T-cell (primary cell): ENCODE measurements at places on chromosomes 11 and 22.
A peak's percentile ranks its signal among the peaks of the same experiment; 100 is the strongest.

DNA sequence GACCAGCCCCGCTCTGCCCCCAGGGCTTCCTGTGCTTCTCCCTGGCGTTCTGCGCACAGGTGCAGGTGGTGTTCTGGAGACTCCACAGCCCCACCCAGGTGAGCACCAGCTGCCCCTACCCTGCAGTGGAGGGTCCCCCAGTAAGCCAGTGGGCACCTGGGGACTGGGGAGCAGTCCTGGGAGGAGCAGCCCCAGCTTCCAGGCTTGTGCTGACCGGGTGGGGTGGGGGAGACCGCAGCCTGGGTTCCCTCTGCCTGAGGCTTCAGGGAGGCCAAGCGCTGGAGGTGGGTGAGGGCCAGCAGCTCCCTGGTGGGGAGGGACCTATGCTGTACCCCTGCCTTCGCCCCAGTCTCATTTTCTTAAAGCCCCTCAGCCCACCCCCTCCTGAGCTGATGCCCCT, 6.9 kb downstream of the TSPAN32 start:
- no peak for DNase-seq

GRCh38 chr11:72600557-72600956, 73.7 kb downstream of the PDE2A start:
- no peak for DNase-seq

GRCh38 chr11:19614370-19614940, 98.2 kb upstream of the NAV2 start:
- no peak for DNase-seq

DNA sequence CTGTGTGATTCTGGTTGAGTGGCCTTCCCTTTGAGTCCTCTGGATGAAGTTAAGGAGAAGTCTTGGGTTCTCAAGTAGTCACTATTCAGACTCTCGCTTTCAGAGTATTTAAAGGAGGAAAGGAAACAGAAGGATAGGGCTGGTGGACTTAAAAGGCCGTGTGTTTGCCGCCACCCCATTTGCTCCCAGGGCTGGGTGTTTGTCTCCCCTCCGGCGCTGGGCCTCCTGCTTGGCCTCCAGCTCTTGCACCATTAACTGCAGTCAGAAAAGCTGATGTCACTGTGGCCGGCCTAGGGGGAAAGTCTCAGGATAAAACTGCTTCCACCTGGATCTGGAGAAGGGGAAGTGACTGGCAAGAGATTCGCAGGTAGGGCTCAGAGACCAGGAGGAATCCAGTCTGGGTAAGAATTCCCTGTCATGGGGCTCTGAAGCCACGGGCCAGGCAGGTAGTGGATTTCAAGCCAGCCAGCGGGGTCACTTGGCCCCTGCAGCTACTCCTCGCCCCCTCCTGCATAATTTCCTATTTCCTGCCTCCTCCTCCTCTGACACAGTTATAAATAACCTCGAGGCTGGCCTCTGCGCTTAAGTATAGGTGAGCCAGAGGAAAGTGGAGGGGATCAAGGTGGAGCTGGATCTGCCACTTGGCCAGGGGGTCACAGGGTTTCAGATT, 17.1 kb downstream of the TIMP3 start:
- DNase-seq, result no peak

DNA sequence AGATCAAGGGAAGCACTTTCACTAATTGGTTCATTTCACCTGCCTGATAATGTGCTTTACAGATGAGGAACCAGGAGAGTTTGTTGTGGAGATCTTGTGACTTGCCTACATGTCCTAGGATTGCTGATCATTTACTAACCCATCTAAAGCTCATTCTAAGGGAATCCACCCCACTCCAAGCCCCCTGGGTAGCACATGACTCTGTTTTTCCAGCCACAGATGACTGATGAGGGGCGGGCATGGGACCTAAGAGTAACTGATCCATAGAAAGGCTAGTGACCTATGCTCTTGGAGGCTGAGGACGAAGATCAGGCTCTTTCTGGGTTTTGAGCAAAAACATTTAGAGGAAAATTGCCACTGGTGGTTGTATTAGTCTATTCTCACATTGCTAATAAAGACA, 378.1 kb downstream of the CADM1 start:
- DNase-seq, result no peak

- DNase-seq, result no peak
Observed at GRCh38 chr11:34348096-34348495, 9.7 kb downstream of the ABTB2 start.

- DNase-seq, result peak; percentile 5
Observed at GRCh38 chr11:94183886-94184264, 55.2 kb downstream of the PANX1 start.

DNA sequence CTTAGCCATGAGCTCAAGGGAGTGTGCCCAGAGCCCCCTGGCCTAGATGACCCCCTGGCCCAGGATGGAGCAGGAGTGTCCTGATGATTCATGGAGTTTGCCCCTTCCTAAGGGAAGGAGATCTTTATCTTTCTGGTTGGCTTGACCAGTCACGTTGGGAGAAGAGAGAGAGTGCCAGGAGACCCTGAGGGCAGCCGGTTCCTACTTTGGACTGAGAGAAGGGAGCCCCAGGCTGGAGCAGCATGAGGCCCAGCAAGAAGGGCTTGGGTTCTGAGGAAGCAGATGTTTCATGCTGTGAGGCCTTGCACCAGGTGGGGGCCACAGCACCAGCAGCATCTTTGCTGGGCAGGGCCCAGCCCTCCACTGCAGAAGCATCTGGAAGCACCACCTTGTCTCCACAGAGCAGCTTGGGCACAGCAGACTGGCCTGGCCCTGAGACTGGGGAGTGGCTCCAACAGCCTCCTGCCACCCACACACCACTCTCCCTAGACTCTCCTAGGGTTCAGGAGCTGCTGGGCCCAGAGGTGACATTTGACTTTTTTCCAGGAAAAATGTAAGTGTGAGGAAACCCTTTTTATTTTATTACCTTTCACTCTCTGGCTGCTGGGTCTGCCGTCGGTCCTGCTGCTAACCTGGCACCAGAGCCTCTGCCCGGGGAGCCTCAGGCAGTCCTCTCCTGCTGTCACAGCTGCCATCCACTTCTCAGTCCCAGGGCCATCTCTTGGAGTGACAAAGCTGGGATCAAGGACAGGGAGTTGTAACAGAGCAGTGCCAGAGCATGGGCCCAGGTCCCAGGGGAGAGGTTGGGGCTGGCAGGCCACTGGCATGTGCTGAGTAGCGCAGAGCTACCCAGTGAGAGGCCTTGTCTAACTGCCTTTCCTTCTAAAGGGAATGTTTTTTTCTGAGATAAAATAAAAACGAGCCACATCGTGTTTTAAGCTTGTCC, 14.3 kb downstream of the ADORA2A start:
- no peak for DNase-seq

- no peak for DNase-seq
Observed at GRCh38 chr22:48268771-48269552, 1506.5 kb downstream of the TBC1D22A start.

- DNase-seq, result no peak
Observed at GRCh38 chr22:22553141-22553540, 5.9 kb downstream of the PRAME start.

DNA sequence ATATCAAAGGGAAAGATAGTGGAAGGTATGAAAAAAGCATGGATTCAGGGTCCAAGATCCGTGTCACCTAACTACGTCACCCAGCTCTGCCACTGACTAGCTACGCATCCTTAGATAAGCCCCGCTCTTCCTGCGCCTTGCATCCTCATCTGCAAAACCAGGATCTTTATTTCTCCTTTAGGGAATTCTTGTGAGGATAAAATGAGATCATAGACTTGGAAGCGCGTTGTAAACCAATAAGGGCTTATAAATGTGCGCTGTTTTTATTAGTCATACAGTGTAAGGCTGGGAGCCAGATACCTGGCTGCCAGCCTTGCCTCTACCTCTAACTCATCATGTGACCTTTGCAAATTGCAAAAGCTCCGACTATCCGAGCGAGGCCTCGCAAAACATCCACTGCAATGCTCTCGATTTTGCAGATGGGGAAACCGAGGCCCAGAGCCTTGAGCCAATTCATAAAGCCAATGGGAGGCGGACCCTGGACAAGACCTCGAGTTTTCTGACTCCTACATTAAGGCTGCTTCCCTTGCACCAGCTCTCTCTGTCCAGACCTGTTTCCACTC, 753 bp downstream of the PRPF19 start:
- DNase-seq, result no peak

DNA sequence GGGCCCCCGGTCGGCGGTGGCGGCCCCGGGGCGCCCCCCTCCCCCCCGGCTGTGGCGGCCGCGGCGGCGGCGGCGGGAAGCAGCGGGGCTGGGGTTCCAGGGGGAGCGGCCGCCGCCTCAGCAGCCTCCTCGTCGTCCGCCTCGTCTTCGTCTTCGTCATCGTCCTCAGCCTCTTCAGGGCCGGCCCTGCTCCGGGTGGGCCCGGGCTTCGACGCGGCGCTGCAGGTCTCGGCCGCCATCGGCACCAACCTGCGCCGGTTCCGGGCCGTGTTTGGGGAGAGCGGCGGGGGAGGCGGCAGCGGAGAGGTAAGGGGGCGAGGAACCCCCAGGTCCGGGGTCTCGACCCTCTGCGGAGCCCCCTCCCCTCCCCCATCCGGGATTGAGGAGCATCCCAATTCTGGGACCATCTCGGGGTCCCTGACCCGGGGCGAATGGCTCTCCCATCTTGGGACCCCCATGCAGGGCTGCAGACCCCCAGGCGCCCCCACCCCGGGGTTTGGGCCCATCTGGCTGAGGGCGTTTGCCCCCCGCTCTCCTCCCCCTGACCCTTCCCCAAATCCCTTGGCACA, 431 bp downstream of the KMT2A start:
- DNase-seq, result peak; percentile 55

- no peak for DNase-seq
Observed at GRCh38 chr22:44224166-44224565, 43.4 kb downstream of the PARVG start.

GRCh38 chr11:60118338-60118737, 29.9 kb downstream of the MS4A2 start:
- DNase-seq, result no peak

DNA sequence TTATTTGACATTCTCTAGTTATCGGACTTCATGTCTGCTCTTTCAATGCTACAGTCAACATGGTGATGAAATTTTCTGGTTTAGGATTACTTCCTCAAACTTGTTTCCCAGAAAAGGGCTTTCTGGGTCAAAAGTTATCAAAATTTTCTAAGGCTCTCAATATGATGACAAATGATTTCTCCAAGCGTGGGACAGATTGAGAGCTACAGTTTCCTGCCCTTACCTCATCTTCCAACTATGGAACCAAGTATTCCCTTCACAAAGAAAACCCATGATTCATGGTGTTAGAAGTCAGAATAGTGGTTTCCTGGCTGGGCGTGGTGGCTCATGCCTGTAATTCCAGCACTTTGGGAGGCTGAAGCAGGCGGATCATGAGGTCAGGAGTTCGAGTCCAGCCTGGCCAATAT, 17.8 kb downstream of the MYO18B start:
- no peak for DNase-seq

DNA sequence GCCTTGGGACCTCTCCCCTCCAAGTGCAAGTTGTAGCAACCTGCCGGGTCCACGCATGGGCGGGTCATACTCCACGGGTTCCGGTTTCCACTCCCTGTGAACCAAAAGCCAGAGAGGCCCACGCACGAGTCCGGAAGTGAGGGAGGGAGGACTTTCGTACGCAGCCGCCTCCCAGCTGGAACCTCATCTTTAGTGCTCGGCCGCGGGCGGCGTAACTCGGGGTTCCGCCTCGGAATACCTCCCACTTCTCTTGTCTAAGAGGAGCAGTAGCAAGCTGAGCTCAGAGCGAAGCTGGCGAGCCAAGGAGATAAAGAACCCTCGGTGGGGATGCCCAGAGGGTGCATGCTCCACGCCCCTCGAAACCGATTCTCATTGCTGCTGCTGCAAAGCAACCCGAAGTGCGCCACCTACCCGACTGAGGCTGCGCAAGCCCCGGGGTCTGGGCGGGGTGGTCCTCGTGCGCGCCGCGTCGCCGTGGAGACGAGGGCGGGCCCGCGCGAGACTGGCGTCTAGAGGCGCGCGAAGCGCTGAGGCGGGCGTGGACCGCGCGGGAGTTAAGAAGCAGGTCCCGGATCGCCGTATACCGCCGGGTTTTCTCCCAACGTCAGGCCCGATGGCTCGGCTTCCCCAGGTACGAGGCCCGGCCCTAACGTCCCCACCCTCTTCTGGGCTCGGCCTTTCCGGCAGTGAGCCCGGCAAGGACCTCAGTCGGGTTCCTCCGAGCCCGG, at the start of gene SFI1:
Gene SFI1 (plus strand): TSS at position 530 of the 728 bp plus-strand sequence. CDS start 11,749 bp downstream, outside the sequence.
- DNase-seq, result peak; percentile 94

- no peak for DNase-seq
Observed at GRCh38 chr22:46072110-46072881, 78.0 kb upstream of the PPARA start.

GRCh38 chr11:86678296-86678695, 5.9 kb upstream of the ME3 start:
- DNase-seq, result no peak

- no peak for DNase-seq
Observed at GRCh38 chr11:26062660-26063059, 269.3 kb upstream of the ANO3 start.

GRCh38 chr11:64251753-64252002, 348 bp downstream of the PLCB3 start:
- no peak for DNase-seq

DNA sequence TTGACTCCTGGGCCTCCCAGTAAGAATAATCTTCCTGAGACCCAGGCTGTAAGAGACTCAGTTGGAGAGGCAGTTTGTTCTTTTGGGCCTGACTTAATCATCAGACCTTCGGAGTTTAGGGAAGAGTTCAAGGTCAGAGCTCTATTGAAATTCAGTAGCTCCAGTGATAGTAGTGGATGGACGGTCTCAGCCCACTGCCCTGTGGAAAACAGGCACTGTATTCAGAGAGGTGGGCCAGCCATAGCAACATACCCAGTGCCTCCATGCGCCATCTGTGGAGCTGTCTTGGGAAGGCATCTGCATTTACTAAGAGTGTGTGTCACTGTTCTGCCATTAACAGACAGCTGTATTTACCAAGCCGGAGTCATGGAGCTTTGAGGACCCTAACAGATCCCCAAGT, 2.9 kb downstream of the SMARCB1 start:
- DNase-seq, result no peak
